HEK293T (cell line): ENCODE measurements at places on chromosomes 11 and 22.

- DNase-seq = no peak
These were observed 8.6 kb downstream of the C11orf91 start for GRCh38 chr11:33692013-33692504.

GRCh38 chr11:63762654-63763495, 5.7 kb downstream of the ZFTA start:
- no peak for DNase-seq

DNA sequence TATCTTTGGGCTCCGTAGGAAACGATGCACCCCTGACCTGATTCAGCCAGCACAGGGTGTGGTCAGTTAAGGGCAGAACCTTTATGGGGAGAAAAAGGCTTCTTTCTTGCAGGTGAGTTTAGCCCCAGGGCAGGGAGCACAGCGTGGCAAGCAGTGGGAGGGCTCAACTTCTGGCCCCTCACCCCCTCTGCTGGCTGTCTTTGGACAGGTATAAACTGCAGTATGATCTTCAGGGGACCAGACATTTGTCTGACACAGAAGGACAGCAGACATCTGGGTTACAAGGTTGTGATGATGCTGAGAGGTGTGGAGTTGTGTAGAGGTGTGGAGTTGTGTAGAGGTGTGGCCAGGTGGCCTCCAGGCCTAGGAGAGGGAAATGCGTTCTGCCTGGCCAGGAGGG, 324.0 kb upstream of the PLET1 start:
- no peak for DNase-seq

GRCh38 chr22:32985899-32986765, 72.0 kb downstream of the SYN3 start:
- DNase-seq = peak; percentile 83

DNA sequence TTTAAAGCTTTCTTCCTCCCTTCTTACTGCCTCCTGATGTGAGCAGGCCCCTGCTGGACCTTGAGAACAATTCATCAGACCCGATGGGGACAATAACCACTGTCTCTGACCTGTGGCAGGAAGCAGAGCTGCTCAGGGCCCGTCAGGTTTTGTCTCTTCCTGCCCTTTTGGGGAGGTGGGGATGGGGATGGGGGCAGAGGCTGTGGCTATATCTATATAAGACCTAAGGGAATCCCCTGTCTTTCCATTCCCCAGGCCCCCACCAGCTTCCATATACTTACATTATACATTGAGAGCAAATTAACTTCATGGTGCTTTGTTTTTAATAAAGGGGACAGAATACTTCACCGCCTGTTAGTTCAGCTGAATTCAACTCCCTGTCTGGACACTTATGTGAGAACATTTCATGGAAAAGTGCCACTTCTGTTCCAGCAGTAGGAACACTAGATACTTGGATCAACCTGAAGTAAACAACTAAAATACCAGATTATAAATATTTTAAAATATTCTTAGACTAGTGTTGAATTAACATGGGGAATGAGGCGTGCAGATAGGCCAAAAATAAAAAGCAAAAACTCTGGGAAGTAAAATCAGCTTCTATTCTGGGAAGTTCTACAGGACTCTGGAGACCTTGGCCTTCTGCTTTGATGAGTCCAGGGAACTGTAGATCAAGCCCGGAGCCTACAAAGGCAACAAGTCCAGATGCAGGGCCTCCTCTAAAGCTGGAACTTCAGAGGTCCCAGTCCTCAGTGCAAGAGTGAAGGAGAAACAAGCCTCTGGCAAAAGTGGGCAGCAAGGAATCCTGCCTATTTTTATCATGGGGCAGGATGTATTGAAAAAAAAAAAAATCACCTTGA, 11.1 kb downstream of the ZP1 start:
- no peak for DNase-seq

- no peak for DNase-seq
These were observed 34.7 kb upstream of the MYH9 start for GRCh38 chr22:36422287-36423014.

DNA sequence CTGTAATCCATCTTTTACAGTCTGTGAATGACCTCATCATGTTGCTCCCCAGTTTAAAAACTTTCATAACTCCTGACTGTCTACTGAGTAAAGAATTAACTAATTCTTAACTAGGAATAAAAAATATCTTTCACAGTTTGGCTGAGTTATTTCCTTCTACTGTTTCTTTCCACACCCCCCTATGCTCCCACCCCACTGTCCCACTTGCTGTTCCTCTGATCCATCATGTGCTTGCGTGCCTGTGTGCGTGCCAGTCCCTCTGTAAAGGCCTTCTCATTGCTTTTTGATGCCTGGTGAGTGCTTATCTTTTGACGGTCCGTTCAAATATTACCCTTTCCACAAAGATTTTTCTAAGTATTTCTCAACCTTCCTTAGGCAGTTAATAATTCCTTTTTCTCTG, 55.6 kb downstream of the ATG16L2 start:
- no peak for DNase-seq

DNA sequence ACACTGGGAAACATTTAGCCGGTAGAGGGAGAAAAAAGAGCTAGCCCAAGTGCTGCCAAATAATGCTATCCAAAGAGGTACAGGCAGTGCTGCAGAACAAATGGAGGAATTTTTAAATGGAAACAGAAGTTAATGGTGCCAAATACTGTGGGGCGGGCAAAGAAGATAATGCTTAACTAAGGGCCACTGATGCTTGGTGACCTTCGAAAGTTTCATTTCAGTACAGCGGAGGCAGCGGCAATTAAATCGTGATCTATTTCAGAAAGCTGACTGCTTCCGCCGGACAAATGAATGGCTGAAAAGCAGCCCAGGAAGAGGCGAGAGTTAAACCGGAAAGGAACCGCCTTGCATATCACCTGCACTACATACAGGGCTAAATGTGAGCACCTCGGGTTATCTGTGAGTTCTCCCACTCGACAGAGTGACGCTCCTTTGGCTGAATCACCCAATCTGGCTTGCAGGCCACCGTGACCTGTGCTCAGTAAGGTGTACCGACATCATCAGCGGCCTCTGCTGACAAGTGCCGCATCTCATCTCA, 42.1 kb downstream of the CADM1 start:
- DNase-seq = no peak

DNA sequence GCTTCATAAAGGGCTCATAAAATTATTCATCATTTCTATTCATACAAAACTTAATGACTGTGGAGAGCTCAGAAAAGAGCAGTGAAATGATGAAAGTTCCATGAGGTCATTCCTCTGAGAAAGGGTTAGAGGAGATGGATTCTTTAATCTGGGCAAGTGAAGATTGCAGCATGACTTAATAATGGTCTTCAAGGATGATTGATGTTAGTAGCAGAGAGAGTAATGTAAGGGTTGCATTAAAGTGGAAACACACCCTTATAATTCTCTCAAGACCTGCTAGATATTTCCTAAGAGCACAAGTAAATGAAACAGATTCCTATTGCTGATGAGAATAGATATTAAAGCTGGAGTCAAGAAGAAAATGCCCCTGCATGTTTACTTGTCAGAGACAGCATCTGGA, 711.6 kb upstream of the ANO5 start:
- DNase-seq = no peak

DNA sequence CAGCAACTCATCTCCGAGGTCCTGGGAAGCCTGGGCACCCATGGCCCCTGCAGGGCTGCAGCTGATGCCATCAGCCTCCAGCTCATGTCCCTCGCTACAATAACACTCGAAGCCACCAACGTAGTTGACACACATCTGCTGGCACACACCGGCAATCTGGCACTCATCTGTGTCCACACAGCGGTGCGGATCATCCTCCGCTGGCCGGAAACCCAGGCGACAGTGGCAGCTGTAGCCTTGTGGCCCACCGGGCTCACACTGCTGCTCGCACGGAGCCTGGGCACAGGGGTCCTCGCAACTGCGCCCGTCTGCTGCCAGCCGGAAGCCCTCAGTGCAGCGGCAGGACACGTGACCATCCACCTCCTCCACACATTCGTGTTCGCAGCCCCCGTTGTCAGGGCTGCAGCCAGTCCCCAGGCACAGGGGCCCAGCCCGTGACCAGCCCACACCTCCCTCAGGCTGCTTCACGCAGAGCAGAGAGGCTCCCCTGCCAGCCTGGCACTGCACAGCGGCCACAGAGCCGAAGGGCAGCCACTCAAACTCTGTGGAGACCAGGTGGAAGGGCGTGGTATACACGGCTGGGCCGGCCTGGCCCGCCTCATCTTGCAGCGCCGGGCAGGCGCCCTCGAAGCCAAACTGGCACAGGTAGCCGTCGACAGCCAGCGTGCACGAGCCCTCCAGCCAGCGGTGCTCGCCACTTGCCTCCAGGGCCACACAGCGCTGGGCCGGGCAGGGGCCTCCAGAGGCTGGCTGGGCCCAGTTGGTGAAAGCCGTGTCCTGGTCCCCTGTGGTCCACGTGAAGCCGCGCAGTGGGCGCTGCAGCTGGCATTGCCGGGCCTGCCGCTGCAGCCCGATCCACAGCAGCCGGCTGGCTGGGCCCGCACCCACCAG, 678 bp downstream of the CD248 start:
- DNase-seq = no peak

DNA sequence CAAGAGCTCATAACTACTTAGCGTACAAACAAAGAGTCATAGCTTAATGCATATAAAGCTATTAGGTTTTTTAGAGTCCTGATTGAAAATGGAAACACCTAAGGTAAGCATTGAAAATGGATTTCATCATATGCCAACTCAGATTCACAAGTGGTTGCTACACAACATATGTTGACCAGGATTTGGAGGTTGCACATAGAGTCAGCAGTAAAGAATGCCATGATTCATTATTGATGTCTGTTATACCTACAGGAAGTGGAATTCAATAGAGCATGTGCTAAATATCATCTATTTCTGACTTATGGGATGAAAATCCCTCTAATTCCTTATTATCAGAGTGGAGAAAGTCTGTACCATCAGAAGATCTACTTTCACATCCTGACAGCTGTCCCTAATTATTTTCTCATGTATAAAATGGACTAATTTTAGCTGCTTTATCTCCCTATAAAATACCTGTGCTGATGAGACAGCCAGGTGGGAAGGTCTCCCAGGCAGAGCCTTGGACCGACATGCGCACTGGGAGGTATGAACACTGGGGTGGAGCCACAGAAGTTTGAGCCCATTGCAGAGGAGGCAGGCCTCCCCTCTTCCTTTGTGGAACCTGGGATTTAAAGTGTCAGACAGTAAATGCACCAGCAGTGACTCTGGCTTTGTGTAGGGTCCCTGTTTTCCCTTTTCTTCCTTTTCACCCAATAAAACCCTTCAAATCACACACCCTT, 204.2 kb downstream of the AASDHPPT start:
- DNase-seq = no peak

- no peak for DNase-seq
These were observed 11.3 kb downstream of the HSD17B12 start for GRCh38 chr11:43691806-43692205.

GRCh38 chr11:68061508-68061907, 22.7 kb downstream of the TCIRG1 start:
- no peak for DNase-seq

DNA sequence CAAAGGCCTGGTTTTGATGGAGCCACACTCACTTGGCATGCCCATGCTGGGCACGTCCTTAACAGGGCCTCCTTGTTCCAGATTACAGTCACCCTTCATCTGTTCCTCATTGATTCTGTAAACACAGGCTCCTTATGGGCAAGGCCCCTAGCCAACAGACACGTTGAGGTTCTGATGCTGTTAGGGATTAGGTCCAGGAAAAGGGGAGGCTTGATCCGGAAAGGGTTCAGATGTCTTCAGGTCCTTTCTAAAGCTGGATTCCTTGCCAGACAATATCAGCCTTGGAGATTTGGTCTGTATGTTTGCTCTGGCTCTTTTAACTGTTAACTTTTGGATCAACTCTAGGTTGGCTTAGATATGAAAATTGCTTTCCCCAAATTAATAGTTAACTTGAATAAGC, 46.9 kb upstream of the PRSS23 start:
- DNase-seq = no peak

GRCh38 chr11:68338051-68338780, 25.8 kb downstream of the LRP5 start:
- DNase-seq = no peak

- DNase-seq = no peak
These were observed 38.8 kb upstream of the POU2AF1 start for GRCh38 chr11:111417766-111418435.

DNA sequence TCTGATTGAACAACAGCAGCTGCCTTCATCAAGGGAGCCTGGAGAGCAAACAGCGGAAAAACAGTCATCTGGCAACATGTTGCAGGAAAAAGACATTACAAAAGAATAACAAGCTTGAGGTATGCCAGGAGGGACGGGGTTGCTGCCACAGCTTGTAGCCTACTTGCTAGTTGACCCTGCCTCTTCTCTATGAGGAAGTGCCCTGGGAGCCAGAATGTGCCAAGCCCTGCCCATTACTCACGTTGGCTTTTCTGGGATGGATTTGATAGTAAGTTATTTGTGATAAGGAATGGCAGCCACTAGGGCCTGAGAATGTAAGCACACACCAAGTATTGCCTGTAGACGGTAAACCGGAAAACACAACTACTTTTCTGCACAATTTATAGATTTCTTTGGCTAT, 113.5 kb upstream of the KIRREL3 start:
- DNase-seq = no peak
